Left lung (tissue), 14 donors: ENCODE measurements at places on chromosomes 2 and 18. TPM values are rescaled to one million over a fixed set of nuclear protein-coding genes. Genes with fewer than 3 reads are reported as not detected.

- DNase-seq, result no peak
Observed at GRCh38 chr18:3463051-3463450, 13.1 kb downstream of the TGIF1 start.

DNA sequence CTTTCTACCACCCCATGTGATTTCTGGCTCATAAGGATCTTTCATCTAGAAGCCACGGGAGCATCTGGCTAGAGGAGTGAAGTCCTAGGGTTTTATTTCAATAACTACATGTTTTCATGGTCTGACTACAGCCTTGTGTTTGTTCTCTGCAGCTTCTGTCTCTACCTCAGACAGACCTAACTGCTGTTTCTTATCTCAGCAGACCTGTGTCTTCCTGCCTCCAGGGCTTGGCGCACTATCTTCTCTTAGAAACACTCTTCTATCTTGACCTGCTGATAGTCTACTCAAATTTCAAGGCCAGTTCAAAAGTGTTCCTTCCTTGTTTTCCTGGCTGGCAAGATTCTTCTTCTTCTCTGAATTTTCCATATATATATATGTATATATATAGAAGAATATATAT lies 11.0 kb upstream of the TRIB2 start:
- DNase-seq, result no peak

GRCh38 chr18:1475867-1476266 lies 571.2 kb downstream of the ADCYAP1 start:
- no peak for DNase-seq

- no peak for DNase-seq
Observed at GRCh38 chr2:108101481-108101880, 115.2 kb downstream of the SLC5A7 start.

GRCh38 chr2:136008205-136008865 lies 22.9 kb upstream of the DARS1 start:
- DNase-seq, result peak; percentile 87

- no peak for DNase-seq
Observed at GRCh38 chr2:120287183-120288015, 34.7 kb downstream of the RALB start.

DNA sequence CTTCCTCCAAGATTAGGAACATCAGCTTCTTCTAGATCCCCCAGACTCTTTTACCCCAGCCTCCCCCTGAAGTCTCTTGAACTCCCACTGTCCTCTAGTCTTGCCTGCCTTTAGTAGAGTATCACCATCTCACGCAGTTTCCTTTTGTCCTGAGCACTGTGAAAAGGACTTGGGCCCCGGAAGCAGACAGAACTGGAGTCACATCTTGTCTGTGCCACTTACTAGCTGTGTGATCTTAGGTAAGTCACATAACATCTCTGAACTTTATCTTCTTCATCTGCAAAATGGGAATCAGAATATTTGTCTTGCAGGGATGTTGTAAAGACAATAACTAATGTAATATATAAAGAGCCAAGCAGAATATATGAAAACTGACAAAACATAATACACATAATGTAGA lies 8.4 kb upstream of the TRABD2A start:
- DNase-seq, result no peak

- DNase-seq, result no peak
Observed at GRCh38 chr2:219388907-219389156, 1.1 kb upstream of the DNPEP start.

GRCh38 chr2:137829251-137829650 lies 135.0 kb upstream of the HNMT start:
- no peak for DNase-seq

GRCh38 chr2:121599963-121600651 lies 49.2 kb downstream of the CLASP1 start:
- DNase-seq, result no peak

- DNase-seq, result no peak
Observed at GRCh38 chr2:49146401-49146800, 7.9 kb downstream of the FSHR start.

Gene GALM
- polyA plus RNA-seq, result 33.4 TPM
